ENCODE measurements at places on chromosomes 3 and 15.

DNA sequence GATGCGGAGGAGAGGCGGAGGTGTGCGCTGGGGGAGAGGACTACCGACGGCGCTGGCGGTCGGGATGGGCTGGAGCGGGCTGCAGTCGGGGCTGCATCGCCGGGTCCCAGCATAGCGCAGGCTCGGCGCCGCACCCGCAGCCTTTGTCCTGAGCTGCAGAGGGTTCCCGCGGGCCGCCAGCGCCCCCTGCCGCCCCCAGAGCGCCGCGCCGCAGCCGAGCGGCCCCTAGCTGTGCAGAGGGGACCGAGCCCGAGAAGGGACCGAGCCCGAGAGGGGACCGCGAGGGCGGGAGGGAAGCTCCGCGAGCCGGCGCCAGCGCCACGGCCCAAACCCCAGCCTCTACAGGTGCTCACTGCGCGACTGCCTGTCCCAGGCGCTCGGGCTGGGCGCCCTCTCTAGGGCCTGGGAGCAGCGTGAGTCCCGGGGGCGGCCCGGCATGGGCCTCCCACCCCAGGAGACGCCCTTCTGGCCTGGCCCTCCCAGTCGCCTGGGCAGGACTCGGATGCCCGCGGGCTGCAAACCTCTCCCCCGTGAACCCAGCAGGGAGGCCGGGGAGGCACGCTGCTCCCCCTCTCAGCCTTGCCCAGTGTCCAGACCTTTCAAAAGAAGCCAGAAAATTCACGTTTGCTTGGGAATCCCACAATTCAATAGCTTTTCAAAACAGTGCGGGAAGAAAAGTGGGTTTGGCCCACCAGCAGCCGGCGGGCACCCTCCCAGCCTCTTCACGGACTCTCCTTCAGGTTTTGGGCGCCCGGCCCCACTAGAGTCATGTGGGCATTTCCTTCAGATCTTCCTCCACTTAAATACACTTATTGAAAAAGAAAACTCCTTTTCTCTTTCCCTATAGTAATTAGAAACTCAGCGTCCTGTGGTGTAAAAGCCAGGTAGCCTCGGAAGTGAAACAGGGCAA lies 134.7 kb downstream of the TPRA1 start:
- no peak for DNase-seq

- peak; percentile 16 for DNase-seq
These were observed 3.4 kb upstream of the DZIP1L start for GRCh38 chr3:138118612-138119422.

DNA sequence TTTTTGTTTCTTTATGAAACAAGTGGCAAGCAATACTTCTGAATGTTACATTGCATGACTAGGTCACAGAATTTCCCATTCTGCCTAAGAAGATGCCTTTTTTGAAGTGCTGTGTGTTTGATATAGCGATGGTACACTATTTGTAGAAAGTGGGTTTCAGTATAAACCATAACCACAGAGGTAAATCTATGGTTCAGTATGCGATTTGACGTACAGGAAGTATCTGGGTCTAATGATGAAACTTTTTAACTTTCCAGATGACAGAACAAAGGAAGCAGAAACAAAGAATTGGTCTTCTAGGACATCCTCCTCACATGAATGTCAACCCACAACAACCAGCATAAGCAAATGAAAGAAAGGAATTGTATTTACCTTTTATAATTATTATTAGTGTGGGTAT lies 133.4 kb upstream of the BHLHE40 start:
- DNase-seq = no peak

- DNase-seq = no peak
These were observed 56.0 kb upstream of the FLNB start for GRCh38 chr3:57952208-57952631.

- no peak for DNase-seq
These were observed 92.0 kb downstream of the FAM43A start for GRCh38 chr3:194777729-194778128.

DNA sequence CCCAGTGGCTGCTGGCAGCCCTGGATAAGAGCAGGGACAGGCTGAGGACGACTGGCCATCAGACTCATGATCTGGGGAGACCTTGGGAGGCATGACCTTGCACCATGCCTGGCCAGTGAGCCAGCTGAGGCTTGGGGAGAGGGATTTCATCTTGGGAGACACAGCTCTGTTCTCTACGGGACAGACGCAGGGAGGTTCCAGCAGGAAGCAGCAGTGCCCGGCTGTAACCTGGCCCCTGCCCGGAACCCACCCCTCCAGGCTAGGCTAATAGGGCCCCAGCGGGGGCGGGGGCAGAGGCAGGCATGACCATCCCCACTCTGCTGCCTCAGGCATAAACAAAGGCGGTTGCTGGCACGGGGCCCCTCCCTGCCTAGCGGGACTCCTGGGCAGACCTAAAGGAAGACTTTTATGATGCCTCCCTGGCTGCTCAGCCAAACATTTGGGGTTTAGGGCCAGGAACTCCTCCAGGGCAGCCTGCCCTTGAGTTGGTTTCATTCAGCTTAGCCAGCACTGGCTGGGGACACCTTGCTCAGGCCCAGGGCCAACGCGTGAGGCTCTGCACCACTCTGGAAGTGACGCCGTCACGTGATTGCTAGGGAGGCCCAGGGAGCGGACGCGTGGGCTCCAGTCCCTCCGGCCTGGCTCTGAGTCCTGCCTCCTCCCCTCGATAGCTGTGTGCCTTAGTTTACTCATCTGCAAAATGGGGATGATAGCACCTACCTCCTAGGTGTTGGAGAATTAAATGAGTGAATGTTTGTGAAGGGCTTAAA lies 27.6 kb downstream of the HDAC11 start:
- no peak for DNase-seq

DNA sequence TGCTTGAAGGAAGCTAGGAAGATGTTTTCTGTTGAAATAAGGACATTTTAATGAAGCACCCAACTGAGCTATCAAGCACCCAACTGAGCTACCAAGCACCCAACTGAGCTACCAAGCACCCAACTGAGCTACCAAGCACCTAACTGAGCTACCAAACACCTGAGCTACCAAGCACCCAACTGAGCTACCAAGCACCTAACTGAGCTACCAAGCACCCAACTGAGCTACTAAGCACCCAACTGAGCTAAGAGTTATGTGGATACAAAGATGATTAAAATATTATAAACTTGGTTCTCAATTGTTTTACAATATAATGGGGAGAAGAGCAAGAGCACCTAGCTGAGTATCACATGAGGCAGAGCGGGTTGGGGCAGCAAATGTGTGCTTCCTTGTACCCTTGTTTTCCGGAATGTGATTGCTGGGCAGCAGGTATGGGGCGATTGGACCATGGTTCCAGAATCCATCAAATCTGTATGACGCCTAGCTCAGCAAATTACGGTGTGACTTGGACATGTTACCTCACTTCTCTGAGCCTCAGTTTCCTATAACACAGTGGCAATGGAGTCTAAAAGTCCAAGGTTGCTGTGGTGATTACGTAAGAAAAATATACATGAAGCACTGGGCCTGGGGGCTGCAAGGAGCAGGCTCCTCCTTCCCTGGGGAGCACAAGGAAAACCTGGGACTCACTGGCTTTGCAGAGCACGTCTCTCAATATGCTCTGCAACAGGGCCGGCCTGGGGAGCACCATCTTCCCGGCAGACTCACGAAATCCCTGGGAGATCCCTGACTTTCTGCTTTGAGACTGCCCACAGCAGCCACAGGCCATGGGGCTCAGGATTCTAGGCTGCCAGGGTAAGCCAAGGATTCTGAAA lies 11.3 kb downstream of the BMF start:
- no peak for DNase-seq

GRCh38 chr3:16286161-16286560 lies 21.1 kb downstream of the OXNAD1 start:
- peak; percentile 45 for DNase-seq

DNA sequence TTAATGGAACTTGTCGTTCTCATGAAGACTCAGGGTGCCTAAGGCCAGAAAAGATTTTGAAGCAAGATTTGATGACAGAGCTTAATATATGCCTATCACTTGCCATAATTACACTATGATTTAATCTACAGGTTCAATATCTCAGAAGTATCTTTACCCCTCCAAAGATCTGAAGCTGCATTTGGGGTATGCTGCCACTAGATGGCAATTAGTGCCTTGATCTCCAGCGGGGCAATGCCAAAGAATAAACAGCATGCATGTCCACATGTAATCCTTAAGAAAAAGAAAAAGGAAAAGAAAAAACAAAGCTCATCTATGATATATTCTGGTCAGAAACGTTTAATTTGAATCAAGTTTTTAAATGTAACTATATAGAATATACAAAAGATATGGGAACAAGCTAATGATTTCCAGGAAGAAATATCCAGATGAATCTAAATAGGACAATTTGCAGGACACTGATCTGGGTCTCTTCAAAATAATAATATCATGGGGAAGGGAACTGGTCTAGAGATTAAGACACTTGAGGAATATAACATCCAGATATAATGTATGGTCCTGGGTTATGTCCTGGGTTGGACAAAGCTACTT lies 55.0 kb upstream of the SOX14 start:
- DNase-seq = no peak

GRCh38 chr3:43373560-43373928 lies 87.2 kb downstream of the SNRK start:
- DNase-seq = no peak

DNA sequence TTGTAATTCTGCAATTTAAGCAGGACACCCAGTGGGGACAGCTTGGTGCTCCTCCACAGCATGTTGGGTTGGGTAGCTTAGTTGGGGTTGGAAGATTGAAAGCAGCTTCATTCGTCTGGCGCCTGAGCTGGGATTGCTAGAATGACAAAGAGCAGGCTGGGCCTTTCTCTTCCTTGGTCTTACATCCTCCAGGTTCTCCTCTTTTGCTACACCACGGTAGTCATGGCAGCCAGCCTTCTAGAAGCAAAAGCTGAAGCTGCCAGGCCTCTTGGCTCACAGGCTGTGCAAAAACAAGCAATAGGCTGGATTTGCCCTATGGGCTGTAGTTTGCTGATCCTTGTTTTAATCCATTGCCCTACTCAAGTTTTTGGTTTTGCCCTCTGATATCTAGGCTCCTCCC lies 3.2 kb upstream of the ANXA2 start:
- no peak for DNase-seq

GRCh38 chr3:192921793-192922192 lies 4.1 kb upstream of the MB21D2 start:
- no peak for DNase-seq

DNA sequence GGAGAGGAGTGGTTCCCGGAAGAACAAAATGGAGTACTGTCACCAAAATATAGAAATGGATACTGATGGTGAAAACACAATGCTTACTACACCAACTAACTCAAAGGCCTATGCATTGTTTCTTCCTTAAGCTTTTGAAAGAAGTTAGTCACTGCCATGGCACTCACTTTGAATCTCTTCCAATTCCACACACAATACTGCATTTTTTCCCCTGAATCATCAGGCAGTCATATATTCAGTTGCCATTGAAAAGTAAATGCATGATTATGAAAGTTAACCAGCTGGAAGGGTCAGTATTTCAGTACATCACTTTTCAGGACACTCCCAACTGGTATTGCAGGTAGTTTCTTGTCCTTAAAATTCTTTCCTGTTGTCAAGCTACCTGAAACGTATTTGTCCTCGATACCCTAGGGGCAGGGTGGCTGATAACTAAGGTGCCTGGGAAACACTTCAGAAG lies 9.0 kb upstream of the LRRFIP2 start:
- no peak for DNase-seq
